ENCODE measurements at places on chromosomes 5 and 9.

DNA sequence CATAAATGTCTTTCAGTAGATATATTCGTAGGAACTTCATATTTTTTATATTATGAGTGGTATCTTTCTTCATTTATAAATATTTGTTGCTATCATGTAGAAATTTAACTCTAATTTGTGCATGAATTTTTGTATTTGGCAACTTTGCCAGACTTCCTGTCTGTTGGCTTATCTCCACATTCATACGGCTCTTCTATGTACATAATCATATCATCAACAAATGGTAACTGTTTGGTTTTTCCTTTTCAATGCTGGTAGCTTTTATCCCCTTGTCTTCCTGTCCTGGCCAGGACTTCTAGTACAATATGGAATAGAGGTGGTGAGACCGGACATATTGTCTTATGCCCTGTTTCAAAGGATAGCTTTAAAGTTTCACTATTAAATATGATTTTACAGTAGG, 132.3 kb upstream of the COL5A1 start:
- DNase-seq: no peak

DNA sequence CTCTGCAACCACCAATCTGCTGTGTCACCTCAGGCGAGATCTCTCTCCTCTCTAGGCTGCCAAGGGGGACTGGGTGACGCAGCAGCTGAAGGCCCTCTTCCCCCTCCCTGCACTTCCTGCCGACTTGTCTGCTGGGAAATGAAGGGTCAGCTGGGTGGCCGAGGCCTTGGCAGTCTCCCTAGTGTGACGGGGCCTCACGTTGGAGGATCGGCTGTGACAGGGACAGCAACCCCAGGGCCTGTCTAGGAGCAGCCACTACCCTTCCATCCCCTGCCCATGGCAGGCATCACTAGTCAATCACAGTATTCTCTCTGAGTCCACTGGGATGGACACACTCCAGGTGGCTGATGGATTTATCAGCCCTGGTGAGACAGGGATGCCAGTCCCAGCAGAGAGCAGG, 107.3 kb upstream of the SARDH start:
- no peak for DNase-seq

GRCh38 chr5:126677121-126677520, 76.4 kb downstream of the PHAX start:
- DNase-seq: no peak

DNA sequence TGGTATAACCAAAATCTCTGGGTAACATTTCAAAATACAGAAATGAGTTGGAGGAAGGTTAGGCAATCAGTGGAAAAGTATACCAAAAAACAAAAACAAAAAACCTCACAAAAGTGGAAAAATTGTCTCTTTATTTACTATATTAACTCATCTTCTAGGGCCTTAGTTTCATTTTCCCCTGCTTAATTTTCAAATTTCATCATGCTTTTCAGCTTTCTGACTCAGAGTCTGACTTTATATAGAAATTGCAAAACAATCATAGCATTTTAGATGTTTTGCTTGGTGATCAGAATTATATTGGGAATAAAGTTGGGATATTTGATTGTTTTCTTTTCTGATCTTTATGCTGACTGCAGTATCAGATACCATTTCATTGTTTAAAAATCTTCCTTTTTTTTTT, 257.0 kb upstream of the PRR16 start:
- no peak for DNase-seq

DNA sequence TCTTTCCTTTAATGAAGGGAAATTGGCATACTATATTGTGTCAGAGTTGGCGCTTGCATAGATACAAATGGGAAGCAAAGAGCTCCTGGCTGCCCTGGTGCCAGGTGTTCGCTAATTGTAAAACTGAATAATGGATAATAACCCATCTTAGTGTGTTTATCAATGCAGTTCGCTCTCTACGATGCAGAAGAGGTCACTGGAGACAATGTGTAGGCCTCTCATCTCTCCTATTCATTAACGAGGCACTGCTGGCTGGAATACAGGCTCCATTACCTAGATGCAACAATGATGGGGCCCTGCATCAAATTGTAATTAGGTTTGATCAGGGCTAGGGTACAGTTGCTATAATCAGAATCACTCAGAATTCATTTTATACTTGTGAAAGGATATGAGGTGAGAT, 171.0 kb downstream of the RMI1 start:
- no peak for DNase-seq

DNA sequence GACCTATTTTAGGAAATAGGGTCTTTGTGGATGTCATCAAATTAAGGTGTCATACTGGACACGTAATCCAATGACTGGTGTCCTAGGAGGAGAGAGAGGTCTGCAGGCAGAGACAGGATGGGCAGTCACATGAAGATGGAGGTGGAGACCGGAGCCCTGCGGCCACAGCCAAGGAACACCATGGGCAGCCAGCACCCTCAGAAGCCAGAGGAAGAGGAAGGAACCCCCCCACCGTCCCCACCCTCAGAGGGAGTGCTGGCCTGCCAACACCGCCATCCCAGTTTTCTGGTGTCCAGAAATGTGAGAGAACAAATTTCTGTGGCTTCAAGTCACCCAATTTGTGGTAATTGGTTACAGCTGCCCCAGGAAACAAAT, 88.3 kb downstream of the NSUN2 start:
- DNase-seq: no peak

DNA sequence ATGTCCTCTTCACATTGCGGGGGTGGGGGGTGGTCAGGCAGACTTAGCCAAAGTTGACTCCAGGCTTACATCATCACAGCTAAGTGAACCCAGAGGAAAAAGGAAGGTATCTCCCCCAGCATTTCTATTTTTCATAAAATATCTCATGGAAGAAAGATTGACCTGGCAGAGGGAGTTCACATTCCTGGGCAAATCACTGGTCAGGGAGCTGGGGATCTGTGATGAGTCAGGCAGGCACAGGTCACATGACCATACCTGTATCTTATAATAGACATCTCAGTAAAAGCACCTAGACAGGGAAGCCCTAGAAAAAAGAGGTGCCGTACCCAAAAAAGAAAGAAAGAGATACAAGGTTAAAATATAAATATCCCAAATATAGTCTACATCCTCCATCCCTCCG, 57.3 kb upstream of the WWC1 start:
- DNase-seq: no peak

- no peak for DNase-seq
Measured at GRCh38 chr9:109027176-109027575, 13.9 kb upstream of the CTNNAL1 start.

GRCh38 chr5:61477788-61478187, 145.7 kb downstream of the ZSWIM6 start:
- DNase-seq: no peak

GRCh38 chr9:6552033-6552432, 93.5 kb downstream of the GLDC start:
- no peak for DNase-seq

- DNase-seq: no peak
Measured at GRCh38 chr9:119412399-119412798, 43.2 kb upstream of the BRINP1 start.

DNA sequence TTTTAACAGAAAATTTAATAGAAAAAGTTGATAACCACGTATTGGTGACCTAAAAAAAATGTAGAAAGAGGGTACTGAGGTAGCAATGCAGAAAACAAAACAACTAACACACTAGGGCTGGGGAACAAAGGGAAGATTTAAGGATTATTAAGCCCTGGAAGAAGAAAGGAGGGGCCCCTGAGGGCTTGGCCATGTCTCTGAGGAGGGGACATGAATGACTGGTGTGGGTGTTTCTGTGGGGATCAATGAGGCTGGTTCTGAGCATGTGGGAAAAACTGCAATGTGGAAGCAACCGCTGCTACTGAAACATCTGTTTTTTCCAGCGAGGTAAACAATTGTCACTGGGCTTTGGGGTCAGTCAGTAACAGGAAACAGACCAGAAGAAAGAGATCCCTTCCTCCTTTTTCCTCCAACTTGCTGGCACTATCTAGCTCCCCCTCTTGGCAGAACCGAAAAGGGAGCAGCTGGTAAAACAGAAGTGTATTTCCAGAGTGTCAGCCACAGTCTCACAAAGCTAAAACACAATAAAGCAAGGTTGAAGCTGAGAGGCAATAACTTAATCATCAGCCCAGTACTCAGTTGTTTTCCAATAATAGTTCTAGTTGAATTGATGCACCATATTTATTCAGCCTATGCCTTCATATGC, 48.3 kb downstream of the ATPSCKMT start:
- DNase-seq: no peak
